SJCRH30 (cell line): ENCODE measurements at places on chromosomes 7 and 10.
A peak's percentile ranks its signal among the peaks of the same experiment; 100 is the strongest.

- no peak for DNase-seq
These were observed 13.2 kb upstream of the UNCX start for GRCh38 chr7:1219498-1219897.

DNA sequence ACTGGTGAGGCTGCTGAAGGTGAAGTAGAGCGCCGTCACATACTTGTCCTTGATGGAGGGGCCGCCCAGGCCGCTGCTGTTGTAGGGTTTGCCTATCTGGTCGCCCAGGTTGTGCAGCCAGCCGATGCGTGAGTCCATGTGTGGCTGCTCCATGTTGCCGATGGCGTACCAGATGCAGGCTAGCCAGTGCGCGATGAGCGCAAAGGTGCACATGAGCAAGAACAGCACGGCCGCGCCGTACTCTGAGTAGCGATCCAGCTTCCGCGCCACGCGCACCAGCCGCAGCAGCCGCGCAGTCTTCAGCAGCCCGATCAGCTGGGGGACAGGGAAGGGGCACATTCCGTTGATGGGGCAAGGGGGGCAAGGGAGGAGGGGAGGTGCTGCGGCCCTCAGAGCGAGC, 26.6 kb downstream of the KCNH2 start:
- DNase-seq, result no peak

GRCh38 chr10:1576467-1577372, 160.6 kb downstream of the ADARB2 start:
- no peak for DNase-seq

- no peak for DNase-seq
These were observed 14.2 kb downstream of the ZNF92 start for GRCh38 chr7:65387891-65388290.

GRCh38 chr7:105198223-105198622, 184.2 kb downstream of the KMT2E start:
- peak; percentile 49 for DNase-seq

DNA sequence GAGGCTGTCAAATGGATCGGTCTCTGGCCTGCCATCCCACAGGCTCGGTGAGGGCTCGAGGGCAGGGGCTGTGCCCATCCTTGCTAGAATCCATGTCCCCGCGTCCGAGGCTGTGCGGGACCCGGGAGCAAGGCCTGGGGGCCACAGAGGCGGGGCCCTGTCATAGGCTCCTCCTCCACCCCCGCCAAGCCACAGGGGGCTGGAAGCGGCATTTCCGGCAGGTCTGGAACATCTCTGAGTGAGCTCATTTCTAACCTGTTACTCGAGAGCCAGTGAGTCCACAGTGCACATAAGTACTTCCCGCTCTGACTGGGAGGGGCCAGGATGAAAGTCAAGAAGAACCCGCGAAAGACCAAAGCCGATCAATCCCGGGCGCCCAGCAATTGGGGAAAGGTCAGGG, 57.6 kb downstream of the NKX6-2 start:
- no peak for DNase-seq
